ENCODE measurements at places on chromosomes 11 and 22.

GRCh38 chr11:65134240-65134951, at the start of gene SYVN1:
SYVN1 (minus strand) TSS chr11:65134519; CDS start chr11:65133601, 918 bp downstream.
- peak; percentile 90 for DNase-seq

GRCh38 chr11:563812-564578, 3.2 kb downstream of the RASSF7 start:
- DNase-seq, result no peak

- no peak for DNase-seq
Observed at GRCh38 chr11:59528711-59529110, 17.4 kb downstream of the OR4D9 start.

DNA sequence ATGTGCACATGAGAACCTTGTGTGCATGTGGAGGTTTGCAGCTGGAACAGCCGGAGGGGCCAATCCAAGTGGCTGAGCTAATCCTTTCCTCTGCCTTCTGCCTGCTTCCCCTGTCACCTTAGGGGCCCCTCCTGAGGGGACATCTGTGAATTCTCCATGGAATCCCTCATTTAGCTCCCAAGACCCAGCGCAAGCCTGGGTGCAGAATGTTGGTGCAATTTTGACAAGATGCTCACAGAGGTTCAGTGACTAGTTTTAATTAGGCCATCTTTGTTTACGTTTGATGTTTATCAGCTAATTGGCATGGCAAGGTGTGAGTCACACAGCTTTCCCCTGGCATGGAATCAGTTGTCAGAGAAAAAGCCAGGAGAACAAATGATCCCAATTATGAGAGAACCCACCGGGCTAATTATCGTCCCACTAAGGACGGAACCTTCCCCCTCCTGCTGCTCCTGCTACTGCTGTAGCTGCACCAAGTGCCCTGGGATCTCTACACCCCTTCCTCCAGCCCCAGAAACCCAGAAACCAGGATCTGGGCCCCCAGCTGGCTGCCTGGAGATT, 63.6 kb upstream of the PAX6 start:
- DNase-seq, result no peak

- no peak for DNase-seq
Observed at GRCh38 chr11:61671527-61671926, 8.7 kb upstream of the DAGLA start.
